Neural progenitor cell (in vitro differentiated cells): ENCODE measurements at places on chromosomes 16 and 17.

DNA sequence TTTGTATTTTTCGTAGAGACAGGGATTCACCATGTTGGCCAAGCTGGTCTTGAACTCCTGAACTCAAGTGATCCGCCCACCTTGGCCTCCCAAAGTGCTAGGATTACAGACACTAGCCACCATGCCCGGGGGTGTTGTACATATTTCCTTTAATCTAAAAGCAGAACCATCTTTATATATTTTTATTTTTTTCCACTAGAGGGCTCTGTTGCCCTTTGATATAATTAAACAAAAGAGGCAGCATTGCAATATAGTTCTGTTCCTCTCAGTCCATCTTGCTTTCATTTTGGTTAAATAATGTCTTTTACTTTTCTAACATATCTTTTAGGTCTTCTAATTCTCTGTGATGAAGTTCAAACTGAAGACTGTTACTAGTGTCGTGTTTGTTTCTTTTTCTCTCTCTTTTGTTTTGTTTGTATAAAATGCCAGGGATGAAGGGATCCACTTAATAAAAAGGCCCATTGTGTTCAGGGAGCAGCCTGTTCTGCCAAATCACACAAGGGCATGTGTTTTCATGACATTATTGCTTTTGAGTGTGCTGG, 23.4 kb downstream of the WWOX start:
- peaks cover 4% of the 10 kb centered on the region for H3K4me1 ChIP-seq
- peaks cover 4% of the 10 kb centered on the region for H3K36me3 ChIP-seq
- no peaks in the 10 kb centered on the region for H3K27me3 ChIP-seq
- H3K27ac ChIP-seq: no peak overlapping the region

DNA sequence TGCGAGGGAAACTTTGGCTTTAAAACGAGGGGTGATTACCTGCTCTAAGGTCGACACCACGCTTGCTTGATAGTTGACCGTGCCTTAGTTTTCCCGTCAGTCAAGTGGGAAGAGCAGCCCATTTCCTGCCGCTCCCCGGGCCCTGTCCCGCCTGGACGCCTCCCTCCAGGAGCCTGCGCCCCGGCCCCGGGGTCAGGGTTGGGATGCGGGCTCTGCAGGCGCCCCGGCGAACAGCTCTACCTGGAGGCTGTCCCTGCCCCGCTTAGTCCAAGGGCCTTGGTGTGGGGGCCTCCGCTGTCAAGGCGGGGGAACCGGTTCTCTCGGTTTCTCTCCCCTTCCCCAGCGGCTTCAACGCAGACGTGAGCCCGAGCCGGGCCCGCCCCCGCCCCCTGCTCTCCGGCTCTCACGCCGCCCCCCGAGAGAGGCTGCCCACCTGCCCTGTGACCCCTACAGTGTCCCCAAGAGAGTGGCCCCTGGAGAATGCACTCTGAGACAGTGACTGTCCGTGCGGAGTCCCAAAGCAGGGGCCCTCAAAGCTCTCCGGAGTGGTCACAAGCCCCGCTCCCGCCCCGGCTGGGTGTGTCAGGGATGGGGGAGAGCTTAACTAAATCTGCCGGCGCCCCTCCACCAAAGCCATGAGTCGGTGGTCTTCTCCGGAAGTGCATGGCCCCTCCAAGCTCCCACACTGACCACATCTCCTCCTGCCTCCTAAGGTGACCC, 117.4 kb upstream of the SMURF2 start:
- peak; percentile 41 for DNase-seq
- no peak overlapping the region for H3K27ac ChIP-seq
- H3K4me1 ChIP-seq: peaks cover 27% of the 10 kb centered on the region

GRCh38 chr17:81858967-81859905, 1.1 kb downstream of the P4HB start:
- no peaks in the 10 kb centered on the region for H3K36me3 ChIP-seq
- no peaks in the 10 kb centered on the region for H3K27me3 ChIP-seq
- H3K27ac ChIP-seq: no peak overlapping the region
- peaks cover 7% of the 10 kb centered on the region for H3K4me1 ChIP-seq
- DNase-seq: no peak

DNA sequence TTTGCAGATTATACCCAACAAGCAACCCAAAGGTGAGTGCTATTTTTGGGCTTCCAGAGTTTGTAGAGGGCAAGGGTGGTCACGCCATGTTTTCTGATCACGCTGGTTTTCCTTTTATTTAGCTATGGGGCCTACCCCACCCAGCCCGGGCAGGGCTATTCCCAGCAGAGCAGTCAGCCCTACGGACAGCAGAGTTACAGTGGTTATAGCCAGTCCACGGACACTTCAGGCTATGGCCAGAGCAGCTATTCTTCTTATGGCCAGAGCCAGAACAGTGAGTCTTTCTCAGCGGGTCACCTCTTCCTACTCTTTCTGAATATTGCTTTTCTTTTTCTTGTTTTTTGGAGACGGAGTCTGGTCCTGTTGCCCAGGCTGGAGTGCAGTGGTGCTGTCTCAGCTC, 2.5 kb downstream of the FUS start:
- DNase-seq: no peak
- H3K27ac ChIP-seq: no peak overlapping the region
- peaks cover 21% of the 10 kb centered on the region for H3K36me3 ChIP-seq
- H3K4me1 ChIP-seq: peaks cover 17% of the 10 kb centered on the region
- H3K4me3 ChIP-seq: peak overlapping the region; percentile 72
- H3K27me3 ChIP-seq: no peaks in the 10 kb centered on the region

- H3K27me3 ChIP-seq: peaks cover 7% of the 10 kb centered on the region
- no peak overlapping the region for H3K27ac ChIP-seq
- peaks cover 7% of the 10 kb centered on the region for H3K4me1 ChIP-seq
- no peak overlapping the region for H3K4me3 ChIP-seq
Measured at GRCh38 chr16:89504091-89504490, 4.1 kb upstream of the SPG7 start.

GRCh38 chr17:69450918-69451317, 36.4 kb downstream of the MAP2K6 start:
- no peak overlapping the region for H3K27ac ChIP-seq
- H3K4me3 ChIP-seq: no peak overlapping the region
- H3K4me1 ChIP-seq: peaks cover 51% of the 10 kb centered on the region
- no peaks in the 10 kb centered on the region for H3K27me3 ChIP-seq
- no peaks in the 10 kb centered on the region for H3K36me3 ChIP-seq
